ENCODE measurements at places on chromosomes 13 and 19.

GRCh38 chr13:23608701-23609413 is 38.6 kb downstream of the TNFRSF19 start:
- DNase-seq = peak; percentile 37

DNA sequence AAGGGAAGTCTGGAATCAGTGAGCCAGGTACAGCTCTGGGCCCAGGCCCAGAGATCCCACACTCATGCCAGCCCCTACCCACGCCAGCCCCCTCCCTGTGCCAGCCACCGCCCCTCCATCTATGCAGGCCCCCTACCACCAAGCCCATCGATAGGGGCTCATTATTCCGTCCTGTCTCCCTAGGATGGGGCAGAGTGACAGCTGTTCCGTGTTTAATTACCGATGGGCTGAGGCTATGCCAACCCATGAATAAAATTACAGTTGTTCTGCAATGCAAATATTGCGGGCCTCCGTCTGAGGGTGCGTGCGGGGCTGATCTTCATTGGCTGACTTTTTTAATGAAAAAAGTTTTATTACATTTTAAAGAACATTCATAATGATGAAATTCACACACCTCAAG is 35.6 kb upstream of the PEPD start:
- no peak for DNase-seq

DNA sequence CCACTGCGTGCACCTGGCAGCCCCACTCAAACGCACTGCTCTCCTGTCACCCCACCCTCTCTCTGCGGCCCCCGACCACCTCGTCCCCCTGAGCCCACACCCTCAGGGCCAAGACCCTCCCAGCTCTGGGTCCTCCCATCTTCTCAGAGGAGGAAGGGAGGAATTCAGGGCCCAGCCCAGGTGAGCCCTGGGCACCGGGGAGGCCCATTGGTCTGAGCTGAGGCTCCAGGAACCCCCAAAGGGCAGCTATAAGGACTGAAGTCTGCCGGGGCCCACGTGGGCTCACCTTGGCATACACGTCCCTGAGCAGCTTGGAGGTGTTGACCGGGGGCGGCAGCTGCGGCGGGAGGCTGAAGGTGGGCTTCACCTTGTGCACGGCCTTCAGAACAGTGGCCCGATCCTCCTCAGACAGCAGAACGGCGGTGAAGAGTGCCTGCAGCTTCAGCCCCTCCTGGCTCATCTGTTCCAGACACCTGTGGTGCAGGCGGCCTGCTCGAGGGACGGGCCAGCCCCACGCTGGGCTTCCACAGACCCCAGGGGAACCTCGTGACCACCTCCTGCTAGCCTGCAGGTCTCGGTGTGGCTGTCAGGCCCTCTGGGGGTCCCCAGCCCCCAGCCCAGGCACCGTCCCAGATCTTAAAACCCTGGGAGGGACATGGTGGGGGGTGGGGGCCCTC is 8.8 kb downstream of the POLRMT start:
- no peak for DNase-seq

GRCh38 chr13:97141564-97142005 is 80.5 kb upstream of the MBNL2 start:
- DNase-seq = peak; percentile 95

DNA sequence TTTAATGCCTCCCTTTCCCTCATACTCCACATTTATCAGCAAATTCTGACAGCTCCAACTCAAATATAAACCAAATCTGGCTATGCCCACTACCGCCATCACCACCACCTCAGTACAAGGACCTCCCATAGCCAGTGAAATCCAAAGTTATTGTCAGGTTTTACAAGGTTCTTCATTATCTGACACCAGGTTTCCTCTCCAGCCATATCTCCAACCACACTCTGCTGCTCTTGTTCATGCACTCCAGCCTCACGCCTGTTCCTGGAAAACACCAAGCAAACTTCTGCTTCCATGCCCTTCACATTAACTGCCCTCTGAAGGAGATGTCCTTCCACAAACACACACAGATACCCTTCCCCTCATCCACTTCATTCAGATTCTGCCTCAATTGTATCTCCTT is 102.2 kb upstream of the MIR17HG start:
- no peak for DNase-seq
